ENCODE measurements at places on chromosomes 3 and 15. TPM values are rescaled to one million over a fixed set of nuclear protein-coding genes. Genes with fewer than 3 reads are reported as not detected.

DNA sequence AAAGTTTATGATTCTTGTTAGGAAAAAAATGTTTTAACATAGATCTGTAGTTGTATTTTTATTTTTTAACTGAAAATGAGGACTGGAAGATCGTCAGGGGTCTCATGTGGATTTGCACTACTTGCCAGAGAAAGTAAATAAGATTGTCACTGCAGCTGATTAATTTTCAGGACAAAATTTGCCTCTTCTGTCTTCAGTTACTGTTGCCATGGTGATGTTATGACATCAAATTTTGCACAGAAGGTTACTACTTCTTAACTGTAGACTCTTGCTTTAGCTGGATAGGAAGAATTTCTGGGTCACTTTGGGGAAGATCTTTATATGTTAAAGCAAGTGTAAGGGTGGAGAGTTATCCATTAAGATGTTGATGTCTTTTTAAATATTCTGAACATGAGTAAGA lies 82.2 kb upstream of the WDR72 start:
- no peak overlapping the region for H3K4me3 ChIP-seq
- no peak overlapping the region for H3K27ac ChIP-seq
- no peak for DNase-seq
- H3K4me1 ChIP-seq = no peaks in the 10 kb centered on the region
- H3K27me3 ChIP-seq = no peaks in the 10 kb centered on the region
- no peaks in the 10 kb centered on the region for H3K36me3 ChIP-seq

The C3orf70 gene
- 0.04 TPM for total RNA-seq

DNA sequence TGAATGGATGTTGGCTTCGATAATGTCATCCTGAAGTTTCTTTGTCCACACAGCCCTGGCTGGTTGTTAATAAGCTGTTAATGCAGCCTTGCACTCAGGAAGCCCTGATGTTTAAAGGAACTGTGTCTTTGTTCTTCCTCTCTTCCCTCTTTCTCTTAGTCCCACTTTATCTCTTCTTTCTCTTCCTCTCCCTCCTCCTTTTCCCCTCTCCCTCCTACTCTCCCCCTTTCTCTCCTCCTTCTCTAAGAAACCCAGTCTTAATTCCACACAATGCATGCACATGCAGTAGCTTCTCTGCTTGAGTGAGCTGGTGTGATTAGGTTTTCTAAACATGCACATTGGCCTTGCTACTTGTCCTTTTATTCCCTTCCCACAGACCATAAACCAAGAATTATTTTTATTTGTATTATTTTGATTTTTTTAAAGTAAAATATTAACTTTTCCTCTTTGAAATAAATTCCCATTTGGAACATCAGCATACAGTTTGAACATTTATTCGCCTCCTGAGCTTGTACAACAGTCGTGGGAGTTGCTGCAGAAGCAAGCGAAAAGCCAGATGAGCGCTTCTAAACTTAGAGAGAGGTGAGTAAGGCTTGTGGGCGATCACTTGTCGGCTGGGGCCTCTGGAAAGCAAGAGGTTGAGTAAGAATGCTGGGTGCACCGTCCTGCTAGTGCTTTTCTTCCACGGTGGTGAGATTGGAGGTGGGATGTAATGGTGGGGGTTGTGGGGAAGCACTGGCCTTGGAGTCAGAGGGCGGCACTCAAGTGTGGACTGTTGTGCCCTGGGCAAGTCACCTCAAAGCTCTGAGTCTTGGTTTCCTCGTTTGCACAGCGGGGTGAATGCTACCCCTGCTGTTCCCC lies 7.2 kb downstream of the GHRL start:
- no peak overlapping the region for H3K4me3 ChIP-seq
- no peaks in the 10 kb centered on the region for H3K27me3 ChIP-seq
- peaks cover 40% of the 10 kb centered on the region for H3K36me3 ChIP-seq
- no peak for DNase-seq
- H3K4me1 ChIP-seq = peaks cover 40% of the 10 kb centered on the region

GRCh38 chr3:192092388-192093005 lies 631.5 kb downstream of the PYDC2 start:
- no peak for DNase-seq
- H3K4me3 ChIP-seq = no peak overlapping the region
- no peaks in the 10 kb centered on the region for H3K4me1 ChIP-seq
- no peaks in the 10 kb centered on the region for H3K36me3 ChIP-seq

GRCh38 chr15:92901995-92902394 lies 1.9 kb downstream of the CHD2 start:
- H3K4me3 ChIP-seq = peak overlapping the region; percentile 99
- DNase-seq = no peak
- H3K27ac ChIP-seq = peak overlapping the region; percentile 99
- peaks cover 84% of the 10 kb centered on the region for H3K36me3 ChIP-seq

DNA sequence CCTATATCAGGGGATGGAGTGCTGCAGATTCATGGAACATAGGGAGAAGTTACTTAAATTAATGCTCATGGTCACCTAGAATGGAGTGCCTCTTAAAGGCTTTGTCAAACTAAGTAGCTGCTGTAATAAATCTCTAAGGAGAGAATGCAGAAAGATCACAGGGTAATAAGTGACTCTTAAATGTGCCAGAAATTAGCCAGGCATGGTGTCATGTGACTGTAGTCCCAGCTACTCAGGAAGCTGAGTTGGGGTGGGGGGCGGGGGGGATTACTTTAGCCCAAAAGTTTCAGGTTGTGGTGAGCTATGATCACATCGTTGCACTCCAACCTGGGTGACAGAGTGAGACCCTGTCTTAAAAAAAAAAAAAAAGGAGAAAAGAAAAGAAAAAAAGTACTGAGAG lies 90.9 kb upstream of the ASB14 start:
- H3K27ac ChIP-seq = no peak overlapping the region
- H3K36me3 ChIP-seq = no peaks in the 10 kb centered on the region
- H3K4me1 ChIP-seq = no peaks in the 10 kb centered on the region
- no peak for DNase-seq
- peaks cover 4% of the 10 kb centered on the region for H3K27me3 ChIP-seq

- H3K36me3 ChIP-seq = no peaks in the 10 kb centered on the region
- peak; percentile 60 for DNase-seq
- H3K27ac ChIP-seq = peak overlapping the region; percentile 97
- no peaks in the 10 kb centered on the region for H3K27me3 ChIP-seq
Observed at GRCh38 chr15:90686435-90687218, 30.5 kb upstream of the BLM start.

GRCh38 chr15:68028137-68028887 lies 25.8 kb upstream of the PIAS1 start:
- no peak for DNase-seq
- H3K4me3 ChIP-seq = no peak overlapping the region
- H3K4me1 ChIP-seq = peaks cover 2% of the 10 kb centered on the region
- H3K27ac ChIP-seq = no peak overlapping the region
- peaks cover 5% of the 10 kb centered on the region for H3K27me3 ChIP-seq

GRCh38 chr3:38582941-38583645 lies 66.4 kb downstream of the SCN5A start:
- H3K36me3 ChIP-seq = no peaks in the 10 kb centered on the region
- H3K4me1 ChIP-seq = no peaks in the 10 kb centered on the region
- H3K4me3 ChIP-seq = no peak overlapping the region
- H3K27me3 ChIP-seq = no peaks in the 10 kb centered on the region
- H3K27ac ChIP-seq = no peak overlapping the region

The FGF7 gene
- total RNA-seq = not detected

The SKOR1 gene
- 0.09 TPM for total RNA-seq

The MESP2 gene
- total RNA-seq = not detected

DNA sequence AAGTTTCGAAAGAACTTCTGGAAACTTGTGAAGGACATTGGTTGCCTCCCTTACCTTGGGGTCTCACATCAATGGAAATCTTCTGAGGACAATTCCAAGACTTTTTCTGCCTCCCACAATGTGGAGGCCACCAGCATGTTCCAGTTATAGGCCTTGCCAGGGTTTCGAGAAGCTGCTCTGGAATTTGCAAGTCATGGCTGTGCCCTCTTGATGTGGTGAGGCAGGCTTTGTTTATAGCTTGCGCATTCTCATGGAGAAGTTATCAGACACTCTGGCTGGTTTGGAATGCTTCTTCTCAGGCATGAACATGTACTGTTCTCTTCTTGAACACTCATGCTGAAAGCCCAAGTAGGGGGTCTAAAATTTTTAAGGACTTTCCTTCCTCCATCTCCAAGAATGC lies 4.1 kb downstream of the CXCR6 start:
- H3K4me1 ChIP-seq = peaks cover 72% of the 10 kb centered on the region
- no peak for DNase-seq
- H3K4me3 ChIP-seq = no peak overlapping the region
- peak overlapping the region; percentile 73 for H3K27ac ChIP-seq
- H3K36me3 ChIP-seq = peaks cover 68% of the 10 kb centered on the region
- H3K27me3 ChIP-seq = no peaks in the 10 kb centered on the region

- DNase-seq = no peak
- no peak overlapping the region for H3K4me3 ChIP-seq
Observed at GRCh38 chr3:66320390-66320789, 99.6 kb downstream of the SLC25A26 start.

- no peaks in the 10 kb centered on the region for H3K36me3 ChIP-seq
- no peak overlapping the region for H3K27ac ChIP-seq
Observed at GRCh38 chr3:35594739-35595138, 44.6 kb upstream of the ARPP21 start.

DNA sequence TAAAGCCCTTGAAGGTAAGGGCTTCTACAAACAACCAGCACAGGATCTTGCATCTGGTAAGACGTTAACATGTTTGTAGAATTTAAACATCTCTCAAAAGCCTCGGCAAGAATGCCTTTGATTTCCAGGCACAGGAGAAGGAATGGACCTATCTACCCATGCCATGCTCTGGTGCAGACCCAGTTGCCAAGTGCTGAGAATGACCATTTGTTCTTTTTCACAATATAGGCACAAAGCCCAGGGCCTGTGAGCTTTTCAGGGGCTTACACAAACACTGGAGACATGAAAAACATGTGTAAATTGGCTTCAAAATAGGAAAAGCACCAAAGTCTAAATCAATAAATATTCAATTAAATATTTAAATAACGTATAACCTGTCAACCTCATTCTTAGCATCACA lies 266.9 kb upstream of the TTC14 start:
- no peaks in the 10 kb centered on the region for H3K36me3 ChIP-seq
- DNase-seq = no peak
- no peak overlapping the region for H3K4me3 ChIP-seq
- H3K4me1 ChIP-seq = no peaks in the 10 kb centered on the region
- H3K27me3 ChIP-seq = no peaks in the 10 kb centered on the region
